ENCODE measurements at places on chromosomes 7 and 10. TPM values are rescaled to one million over a fixed set of nuclear protein-coding genes. Genes with fewer than 3 reads are reported as not detected.

TBX20 gene
- total RNA-seq, result not detected

AKR1D1 gene
- not detected for total RNA-seq

PIK3AP1 gene
- total RNA-seq, result 0.43 TPM

NYAP1 gene
- total RNA-seq, result 3.6 TPM

EPC1 gene
- total RNA-seq, result 7.5 TPM
